A673 (cell line): ENCODE measurements at places on chromosomes 16 and 17. TPM values are rescaled to one million over a fixed set of nuclear protein-coding genes. Genes with fewer than 3 reads are reported as not detected.

The PPY gene
- not detected in 2 replicates for total RNA-seq

The MILR1 gene
- total RNA-seq: not detected in 2 replicates

The ITPRIPL2 gene
- total RNA-seq: 20.2 and 22.8 TPM in 2 replicates

The ABCA6 gene
- total RNA-seq: 2.1 and 3.5 TPM in 2 replicates

The C17orf113 gene
- 0.41 and 0.72 TPM in 2 replicates for total RNA-seq
